ENCODE measurements at places on chromosomes 16 and 17.

- no peak for DNase-seq
These were observed 1.4 kb upstream of the C1QTNF1 start for GRCh38 chr17:79022507-79022991.

- no peak for DNase-seq
These were observed 10.8 kb upstream of the B4GALNT2 start for GRCh38 chr17:49121696-49122292.

- DNase-seq, result no peak
These were observed 9.9 kb downstream of the MXRA7 start for GRCh38 chr17:76700617-76701470.

DNA sequence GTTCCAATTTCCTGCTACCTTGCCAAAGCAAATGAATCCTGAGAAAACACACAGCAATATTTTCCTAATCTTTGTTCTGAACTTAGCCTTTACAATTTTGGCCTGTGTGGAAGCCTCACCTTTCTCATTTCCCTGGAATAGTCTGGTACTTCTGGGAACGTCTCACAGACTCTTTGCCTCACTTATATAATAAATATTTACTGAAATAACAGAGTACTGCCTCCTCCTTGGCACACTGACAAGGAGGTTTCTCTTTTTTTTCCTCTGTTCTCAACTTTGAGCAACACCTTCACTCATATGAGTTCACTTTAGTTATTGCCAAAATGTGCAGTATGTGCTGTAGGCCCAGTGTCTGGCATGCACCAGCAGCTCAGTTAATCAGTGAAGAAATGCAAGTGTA lies 37.3 kb downstream of the HSD17B2 start:
- DNase-seq, result no peak

GRCh38 chr17:42378959-42379594 lies 9.2 kb downstream of the STAT3 start:
- no peak for DNase-seq
